NCI-H345 (cell line): ENCODE measurements at places on chromosomes 16 and 17.

DNA sequence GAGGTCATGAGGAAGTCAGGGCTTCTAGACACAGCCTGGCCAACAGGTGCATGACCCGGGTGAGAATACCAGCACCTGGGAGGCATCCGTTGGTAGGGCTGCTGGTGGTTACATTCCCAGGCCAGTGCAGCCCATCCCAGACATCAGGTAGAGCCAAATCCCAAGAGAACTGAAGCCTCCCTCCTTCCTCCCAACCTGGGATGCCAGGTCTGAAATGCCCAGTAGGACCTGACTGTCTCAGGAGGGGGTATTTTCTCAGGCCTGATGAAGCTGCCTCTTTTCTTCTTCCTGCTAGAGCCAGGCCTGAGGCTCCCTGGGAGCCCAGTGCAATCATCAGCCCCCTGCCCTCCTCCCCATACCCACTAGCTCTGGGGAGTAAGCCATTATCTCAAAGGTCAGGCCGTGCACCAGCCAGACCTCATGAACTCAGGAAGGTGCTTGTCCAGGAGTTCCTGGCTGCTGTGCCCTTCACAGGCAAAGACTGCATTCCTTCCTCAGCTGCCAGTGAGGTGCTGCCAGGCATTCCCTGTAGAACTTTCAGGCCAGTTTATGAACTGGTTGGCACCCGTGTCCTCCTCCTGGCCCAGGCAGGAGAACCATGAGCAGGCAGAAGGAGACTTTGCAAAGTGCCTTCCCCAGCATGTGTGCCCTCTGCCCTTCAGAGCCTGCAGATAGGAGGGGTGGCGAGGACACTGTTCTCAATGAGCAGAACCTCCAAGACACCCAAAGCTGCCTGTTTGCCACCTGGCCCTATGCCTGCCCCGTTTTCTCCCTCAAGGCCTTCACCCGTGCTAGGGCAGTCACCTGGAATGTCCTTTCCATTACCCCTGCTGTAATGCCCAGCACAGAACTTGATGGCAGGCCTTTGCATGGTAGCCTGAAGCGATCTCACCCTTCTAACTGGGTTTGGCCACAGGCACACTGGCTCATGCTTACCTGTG lies 7.6 kb downstream of the TBX2 start:
- no peak for DNase-seq

DNA sequence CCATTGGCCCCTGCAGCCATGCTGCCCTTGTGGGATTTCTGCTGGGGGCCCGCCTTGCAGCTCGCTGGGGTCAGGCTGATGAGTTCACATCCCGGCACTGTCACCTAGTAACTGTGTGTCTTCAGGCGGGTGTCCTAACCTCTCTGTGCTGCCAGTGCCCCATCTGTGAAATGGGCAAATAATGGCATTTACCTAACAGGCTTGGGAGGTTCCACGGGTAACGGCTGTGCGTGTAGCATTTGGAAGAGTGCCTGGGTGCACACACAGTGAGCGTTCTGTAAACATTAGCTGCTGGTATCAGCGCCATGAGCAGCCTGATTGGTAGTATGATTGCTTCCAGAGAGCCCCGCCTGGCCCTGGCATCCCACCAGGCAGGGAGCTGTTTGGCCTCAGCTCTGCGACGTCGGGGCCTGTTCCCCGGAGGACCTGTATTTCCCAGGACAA lies 167.3 kb upstream of the GSE1 start:
- peak; percentile 43 for DNase-seq

DNA sequence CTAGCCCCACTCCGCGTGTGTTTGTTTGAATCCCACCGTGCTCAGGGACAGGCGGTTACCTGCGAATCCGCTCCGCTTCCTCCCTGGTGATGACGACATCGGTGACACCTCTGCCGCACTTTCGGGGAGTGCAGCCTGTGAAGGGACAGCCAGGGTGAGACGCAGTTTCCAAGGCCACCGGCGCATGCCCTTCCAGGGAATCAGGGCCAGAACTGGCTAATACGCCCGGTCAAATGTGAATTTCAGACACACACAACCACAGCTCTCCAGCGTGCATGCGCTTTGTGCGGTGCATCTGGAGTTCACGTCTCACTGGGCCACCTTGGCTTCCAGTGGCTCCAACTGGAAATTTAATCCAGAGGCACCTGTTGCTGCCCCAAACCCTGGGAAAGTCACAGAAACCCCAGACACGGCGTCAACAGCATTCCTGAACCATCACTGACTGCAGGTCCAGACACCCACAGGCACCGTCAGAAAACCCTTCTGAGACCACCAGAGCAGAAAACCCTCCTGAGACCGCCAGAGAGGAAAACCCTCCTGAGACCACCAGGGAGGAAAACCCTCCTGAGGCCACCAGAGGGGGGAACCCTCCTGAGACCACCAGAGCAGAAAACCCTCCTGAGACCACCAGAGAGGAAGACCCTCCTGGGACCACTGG lies 6.6 kb upstream of the HEXD start:
- DNase-seq, result no peak

DNA sequence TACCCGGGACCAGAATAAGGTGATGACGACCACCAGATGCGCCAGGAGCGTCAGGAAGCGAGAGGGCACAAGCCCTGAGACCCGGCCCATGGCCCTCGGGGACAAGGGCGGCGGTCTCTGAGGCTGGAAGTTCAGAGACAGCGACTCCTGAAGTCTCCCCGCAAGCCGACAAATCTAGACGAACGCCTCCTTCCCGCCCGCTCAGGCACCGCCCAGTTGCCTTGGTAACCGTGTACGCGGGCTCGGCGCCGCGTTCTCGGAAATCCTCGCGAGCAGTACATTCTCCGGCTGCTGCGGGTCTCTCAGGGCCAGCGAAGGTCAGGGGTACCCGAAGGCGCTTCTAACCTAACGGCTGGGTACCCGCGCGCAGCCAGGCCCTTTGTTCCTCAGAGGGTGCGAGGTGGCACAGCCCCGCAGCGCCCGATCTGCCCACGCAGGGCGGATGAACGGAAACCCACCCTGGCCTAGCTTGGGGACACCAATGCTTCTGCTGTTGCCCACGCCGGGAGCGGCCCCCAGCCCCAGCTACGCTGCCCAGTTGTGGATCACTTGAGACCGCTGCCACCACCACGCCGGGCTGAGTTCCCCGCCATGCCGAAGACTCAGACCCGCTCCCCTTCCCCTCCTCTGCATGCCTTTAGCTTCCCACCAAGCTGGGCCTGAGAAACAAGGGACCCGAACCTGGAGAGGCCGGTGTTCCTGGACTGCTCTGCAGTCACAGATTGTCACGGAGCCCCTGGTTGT lies at the start of gene TMEM107:
Gene TMEM107 (minus strand): TSS at position 184 of the 744 bp plus-strand sequence. CDS start 94 bp downstream, at position 90.
- peak; percentile 81 for DNase-seq

DNA sequence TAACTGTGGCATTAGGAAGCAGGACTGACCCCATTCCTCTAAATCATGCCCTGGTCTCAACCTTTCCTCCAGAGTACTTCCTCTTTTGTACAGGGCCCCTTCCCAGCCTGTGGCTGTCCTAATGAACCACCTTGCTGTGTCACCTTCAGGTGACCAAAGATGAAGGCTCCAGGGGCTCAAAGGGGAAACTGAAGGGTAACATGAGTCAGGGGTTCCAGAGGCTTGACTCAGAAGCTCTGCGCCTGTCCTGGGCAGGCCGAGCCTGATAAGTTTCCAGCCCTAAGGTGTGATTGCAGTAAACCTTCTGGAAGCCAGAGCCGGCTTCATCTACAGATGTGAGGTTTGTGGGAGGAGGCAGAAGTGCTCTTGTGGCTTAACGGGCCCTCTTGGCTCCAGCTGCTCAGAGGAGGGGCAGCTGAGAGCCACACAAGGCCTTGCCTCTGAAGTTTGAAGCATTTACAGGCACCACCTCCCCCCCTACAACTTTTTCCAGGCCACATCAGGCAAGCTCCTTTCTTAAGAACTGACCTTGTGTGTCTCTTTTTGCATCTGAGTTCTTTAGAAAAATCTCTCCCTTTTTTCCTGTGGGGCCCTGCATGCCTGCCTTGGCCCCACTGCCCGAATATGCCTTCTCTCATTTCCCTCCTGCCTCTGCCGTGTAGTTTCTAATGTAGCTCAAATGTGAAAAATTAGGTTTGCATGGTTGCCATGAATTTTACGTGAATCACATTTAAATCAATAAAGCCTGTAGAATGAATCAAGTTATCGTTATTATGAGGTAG lies 149.9 kb downstream of the CLEC16A start:
- DNase-seq, result no peak

- no peak for DNase-seq
These were observed 366.5 kb downstream of the SEC14L1 start for GRCh38 chr17:77507111-77507885.

DNA sequence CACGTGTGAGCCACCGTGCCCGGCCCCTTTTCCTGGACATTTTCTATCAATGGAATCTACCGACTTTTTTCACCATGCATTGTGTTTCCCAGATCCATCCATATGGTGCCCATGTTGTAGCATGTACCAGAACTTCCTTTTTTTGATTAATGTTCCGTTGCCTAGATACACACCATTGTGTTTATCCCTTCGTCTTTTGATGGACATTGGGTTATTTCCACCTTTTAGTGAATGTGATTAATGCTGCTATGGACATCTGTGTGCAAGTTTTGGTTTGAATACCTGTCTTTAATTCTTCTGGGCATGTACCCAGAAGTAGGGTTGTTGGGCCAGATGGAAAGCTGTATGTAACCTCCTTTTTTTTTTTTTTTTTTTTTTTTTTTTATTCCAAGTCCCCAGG lies 79.8 kb downstream of the NT5M start:
- no peak for DNase-seq

- no peak for DNase-seq
These were observed 269.1 kb downstream of the CDH13 start for GRCh38 chr16:82895843-82896242.

GRCh38 chr16:49548325-49548970 lies 174.8 kb downstream of the C16orf78 start:
- no peak for DNase-seq
